ENCODE measurements at places on chromosomes 6 and 20.

DNA sequence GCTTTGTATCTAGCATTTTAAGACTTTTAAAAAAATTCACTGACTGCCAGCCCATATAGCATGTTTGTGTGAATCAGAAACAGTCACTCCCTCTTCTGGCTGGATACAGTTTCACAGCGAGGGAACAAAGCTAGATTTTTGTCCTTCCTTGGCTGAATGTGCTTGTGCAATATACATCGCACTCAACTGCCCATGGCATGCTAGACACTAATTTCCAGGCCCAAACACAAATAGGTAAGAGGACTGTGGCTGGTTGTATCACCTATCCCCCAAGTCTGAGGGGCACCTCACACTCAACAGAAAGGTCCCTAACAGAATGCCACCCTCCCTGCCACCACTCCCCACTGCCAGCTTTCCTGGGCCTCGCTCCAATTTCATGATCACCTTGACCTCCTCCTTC lies 16.2 kb upstream of the BLCAP start:
- no peak for DNase-seq

DNA sequence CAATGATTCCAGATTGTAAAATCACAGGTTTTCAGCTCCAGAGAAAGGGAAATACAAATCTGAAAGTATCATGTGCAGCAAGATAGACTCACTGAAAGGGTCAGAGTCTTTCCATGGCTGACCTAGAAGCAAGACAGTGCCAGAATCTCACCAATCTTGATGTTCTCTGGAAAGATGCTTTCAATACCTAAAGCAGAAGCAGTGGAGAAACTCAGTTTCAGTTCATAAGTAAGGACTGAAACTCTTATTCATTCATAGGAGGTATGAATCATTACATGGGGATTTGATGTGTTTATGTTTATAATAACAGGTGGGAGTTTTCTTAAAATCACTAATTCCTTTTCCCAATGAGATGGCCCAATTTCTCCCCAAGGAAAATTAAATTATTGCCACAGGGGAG lies 42.5 kb downstream of the SLC2A12 start:
- DNase-seq: no peak

GRCh38 chr6:142861711-142862110 lies 83.3 kb downstream of the HIVEP2 start:
- no peak for DNase-seq

DNA sequence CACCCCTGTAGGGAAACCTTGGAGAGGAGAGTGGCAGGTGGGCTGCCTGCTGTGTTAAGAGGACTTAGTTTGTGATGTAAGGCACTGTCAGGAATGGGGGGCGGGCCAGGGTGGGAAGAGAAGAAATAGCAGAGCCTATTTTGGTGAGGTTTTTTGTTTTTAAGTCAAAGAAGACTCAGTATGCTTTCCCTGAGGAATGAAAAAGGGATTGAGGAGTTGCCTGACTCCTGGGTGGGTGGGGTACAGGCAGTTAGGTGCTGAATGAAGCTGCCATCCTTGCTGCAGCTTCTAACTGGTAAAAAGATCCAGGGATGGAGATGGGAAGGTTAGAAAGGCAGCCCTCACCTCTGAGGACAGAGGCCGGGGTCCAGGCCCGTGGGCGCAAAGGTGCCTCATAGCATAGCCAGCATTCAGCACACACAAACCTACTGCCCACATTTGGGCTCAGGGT lies 37.9 kb downstream of the PLCG1 start:
- no peak for DNase-seq

- DNase-seq: no peak
These were observed 86.5 kb upstream of the MYL9 start for GRCh38 chr20:36454698-36455427.

- DNase-seq: no peak
These were observed 248.2 kb downstream of the DLL1 start for GRCh38 chr6:170042596-170043118.

DNA sequence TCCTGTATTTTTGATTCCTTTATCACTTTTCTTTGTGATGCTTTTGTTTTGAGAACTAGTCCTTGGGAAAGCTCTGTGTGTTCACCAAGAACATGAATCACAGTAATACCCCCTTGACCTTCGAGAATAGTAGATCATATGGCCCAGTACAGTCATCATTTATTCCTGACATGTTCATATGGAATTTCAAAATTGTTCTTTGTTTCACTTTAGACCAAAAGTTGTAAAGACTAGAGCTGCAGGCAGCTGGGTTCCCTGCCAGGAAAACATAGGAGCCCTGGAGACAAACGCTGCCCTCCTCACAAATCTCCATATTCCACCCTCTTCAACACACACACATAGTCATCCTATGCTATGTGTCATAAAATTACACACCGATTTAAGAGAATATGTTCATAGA lies 621.2 kb upstream of the EYS start:
- DNase-seq: no peak
